Effector memory CD8-positive, alpha-beta T cell (primary cell): ENCODE measurements at places on chromosomes 3 and 15.

- DNase-seq: no peak
- no peaks in the 10 kb centered on the region for H3K4me1 ChIP-seq
- no peak overlapping the region for H3K27ac ChIP-seq
- no peak overlapping the region for H3K4me3 ChIP-seq
Observed at GRCh38 chr15:29570121-29570947, 251.9 kb downstream of the TJP1 start.

- H3K36me3 ChIP-seq: peaks cover 4% of the 10 kb centered on the region
- no peak overlapping the region for H3K27ac ChIP-seq
- peaks cover 89% of the 10 kb centered on the region for H3K27me3 ChIP-seq
- peaks cover 22% of the 10 kb centered on the region for H3K4me1 ChIP-seq
Observed at GRCh38 chr15:91099616-91099994, 452 bp upstream of the SV2B start.

DNA sequence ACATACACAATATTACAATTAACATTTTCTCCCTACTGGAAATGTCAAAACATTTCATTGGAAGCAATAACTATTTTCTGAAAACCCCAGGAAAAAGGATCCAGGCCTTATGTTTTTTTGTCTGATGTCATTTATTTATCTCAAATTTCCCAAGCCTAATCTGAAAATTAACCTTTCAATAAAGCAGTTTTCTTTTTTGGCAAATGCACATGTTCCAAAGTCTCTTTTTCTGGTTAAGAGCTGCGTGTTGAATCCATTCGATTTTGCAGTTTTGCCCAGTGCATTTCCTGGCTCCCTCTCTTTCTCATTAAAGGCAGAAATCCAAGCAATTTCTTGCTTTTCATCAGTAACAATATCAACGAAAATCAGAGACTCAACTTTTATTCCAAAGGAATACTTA, 222.3 kb downstream of the NR1D2 start:
- no peak overlapping the region for H3K27ac ChIP-seq
- H3K27me3 ChIP-seq: peaks cover 7% of the 10 kb centered on the region
- no peaks in the 10 kb centered on the region for H3K4me1 ChIP-seq
- no peak for DNase-seq
- no peak overlapping the region for H3K4me3 ChIP-seq

GRCh38 chr3:105906345-105906744, 37.5 kb upstream of the CBLB start:
- H3K27ac ChIP-seq: no peak overlapping the region
- no peaks in the 10 kb centered on the region for H3K4me1 ChIP-seq
- DNase-seq: no peak
- no peaks in the 10 kb centered on the region for H3K36me3 ChIP-seq

- H3K36me3 ChIP-seq: no peaks in the 10 kb centered on the region
- H3K27me3 ChIP-seq: peaks cover 57% of the 10 kb centered on the region
- no peaks in the 10 kb centered on the region for H3K4me1 ChIP-seq
- no peak overlapping the region for H3K27ac ChIP-seq
- DNase-seq: no peak
- H3K4me3 ChIP-seq: no peak overlapping the region
Observed at GRCh38 chr3:72290859-72291638, 506.1 kb upstream of the PROK2 start.

GRCh38 chr3:172844428-172844827, 93.9 kb downstream of the ECT2 start:
- peaks cover 10% of the 10 kb centered on the region for H3K27me3 ChIP-seq
- no peak for DNase-seq
- H3K4me1 ChIP-seq: no peaks in the 10 kb centered on the region
- no peak overlapping the region for H3K4me3 ChIP-seq
- H3K36me3 ChIP-seq: no peaks in the 10 kb centered on the region

DNA sequence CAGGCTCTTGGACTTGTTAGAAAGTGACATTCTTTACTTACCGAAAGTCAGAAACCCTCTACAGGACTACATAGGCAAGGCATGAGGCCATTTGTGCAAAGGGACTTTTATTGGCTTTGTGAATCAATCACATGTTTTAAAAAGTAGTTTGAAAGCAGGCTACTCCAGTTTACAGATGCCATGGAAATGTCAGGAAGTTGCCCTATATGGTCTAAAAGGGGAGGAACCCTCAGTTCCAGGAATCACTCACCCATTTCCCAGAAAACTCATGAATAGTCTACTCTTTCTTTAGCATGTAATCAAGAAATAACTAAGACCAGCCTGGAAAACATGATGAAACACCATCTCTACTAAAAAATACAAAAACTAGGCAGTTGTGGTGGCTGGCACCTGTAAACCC, 51.0 kb upstream of the MKRN3 start:
- no peaks in the 10 kb centered on the region for H3K27me3 ChIP-seq
- no peaks in the 10 kb centered on the region for H3K36me3 ChIP-seq
- no peak overlapping the region for H3K27ac ChIP-seq
- DNase-seq: no peak
